ENCODE measurements at places on chromosomes 2 and 18.
A peak's percentile ranks its signal among the peaks of the same experiment; 100 is the strongest.

- no peak for DNase-seq
These were observed 147.9 kb downstream of the TNS1 start for GRCh38 chr2:217854684-217855420.

GRCh38 chr18:26705757-26706156 lies 157.4 kb upstream of the KCTD1 start:
- no peak for DNase-seq

DNA sequence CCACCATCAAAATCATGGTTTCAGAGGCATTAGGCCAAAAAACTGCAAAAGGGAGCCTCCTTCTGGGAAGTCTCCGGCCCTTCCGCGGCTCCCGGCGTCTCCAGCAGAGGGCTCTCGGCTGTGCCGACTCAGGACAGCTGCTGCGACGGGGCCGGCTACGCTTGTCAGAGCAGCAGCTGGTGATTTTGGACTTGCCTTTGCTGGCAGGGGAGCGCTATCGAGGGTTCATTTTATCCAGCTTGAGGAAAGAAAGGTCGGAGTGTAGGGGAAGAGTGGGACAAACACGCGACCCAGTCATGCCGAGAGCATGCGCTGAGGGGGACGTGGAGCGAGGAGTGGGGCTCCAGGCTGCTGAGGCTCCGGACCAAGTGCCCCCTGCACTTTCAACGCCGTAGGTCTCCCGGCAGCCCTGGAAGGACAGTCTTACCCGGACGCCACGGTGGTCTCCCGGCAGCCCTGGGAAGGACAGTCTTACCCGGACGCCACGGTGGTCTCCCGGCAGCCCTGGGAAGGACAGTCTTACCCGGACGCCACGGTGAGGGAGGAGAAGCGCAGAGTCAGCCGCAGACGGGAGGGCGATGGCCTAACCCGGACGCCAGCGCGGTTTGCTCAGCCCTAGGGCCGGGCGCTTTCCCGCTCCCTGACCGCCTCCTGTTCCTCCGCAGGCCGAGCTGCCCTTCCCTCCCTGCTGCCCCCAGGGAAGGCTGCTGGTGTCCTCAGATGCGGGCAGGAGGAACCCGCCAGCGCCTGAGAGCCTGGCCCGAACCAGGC lies 21.7 kb downstream of the DDX18 start:
- DNase-seq = peak; percentile 33

DNA sequence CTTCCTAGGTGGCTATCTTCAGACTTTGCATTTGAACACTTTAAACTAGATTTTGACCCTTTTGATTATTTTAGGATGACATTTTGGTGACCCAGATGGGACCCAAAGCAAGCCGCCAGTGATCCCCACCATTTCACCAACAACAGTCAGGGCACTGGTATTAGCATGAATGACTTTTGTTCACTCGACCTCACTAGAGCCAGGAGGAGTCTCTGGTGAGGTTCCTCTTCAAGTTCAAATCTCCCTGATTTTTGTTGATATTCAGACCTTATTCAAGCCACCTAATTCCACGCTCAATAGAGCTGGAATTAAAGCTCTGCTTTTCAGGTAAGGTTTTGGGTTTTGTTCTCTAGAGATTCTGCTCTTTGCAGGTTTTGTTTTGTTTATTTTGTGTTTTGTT lies 202.3 kb downstream of the MREG start:
- no peak for DNase-seq

DNA sequence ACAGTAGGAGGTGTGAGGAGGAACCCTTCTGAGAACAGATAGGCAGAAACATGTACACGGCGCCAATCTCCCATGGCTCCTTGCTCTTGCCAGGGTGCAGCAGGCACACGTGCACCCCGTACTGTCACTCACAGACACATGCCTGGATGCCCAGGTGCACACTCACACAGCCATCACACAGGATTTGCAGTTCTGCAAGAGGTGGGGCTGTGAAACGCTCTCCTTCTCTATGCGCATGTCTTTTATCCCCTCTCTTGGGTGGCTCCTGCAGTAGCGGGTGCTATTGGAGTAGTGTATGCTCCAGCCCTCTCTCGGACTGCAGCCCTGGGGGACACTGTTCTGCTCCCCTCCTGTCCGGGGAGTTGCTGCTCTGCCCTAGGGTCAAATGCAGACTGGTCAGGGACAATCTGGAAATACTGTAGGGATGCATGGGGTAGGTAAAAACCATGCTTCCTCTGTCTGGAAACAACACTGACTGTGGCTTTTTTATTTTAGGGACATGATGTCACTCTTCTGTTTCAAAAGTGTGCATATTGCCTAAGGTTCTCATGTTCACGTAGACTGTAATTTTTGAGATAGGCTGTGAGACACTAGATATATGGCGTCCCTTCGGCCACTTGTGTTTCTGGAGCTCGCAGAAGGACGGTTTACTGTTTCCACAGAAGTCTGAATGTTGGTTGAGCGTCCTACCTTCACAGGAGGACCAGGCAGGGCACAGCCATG lies 118.5 kb downstream of the PRKCE start:
- DNase-seq = no peak

GRCh38 chr2:240970104-240970503 lies 28.3 kb upstream of the SNED1 start:
- no peak for DNase-seq

GRCh38 chr18:13496691-13497281 lies 229.6 kb downstream of the FAM210A start:
- no peak for DNase-seq

DNA sequence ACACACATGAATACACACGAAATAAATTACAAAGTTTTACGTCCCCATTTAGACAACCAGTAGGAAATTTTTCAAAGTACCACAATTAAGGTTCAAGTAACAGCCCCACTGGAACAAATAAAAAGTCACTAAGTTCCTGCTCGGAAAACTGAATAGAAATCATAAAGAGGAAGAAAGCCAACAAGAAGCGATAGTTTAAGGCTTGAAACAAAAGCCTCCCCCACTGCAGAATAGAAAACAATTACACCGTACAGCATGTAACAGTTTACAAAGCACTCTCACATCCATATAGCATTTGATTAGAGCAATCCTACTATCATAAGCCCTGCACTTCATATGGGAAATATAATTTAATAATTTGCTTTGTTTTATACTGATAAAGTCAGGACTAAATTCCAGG lies 15.5 kb downstream of the KLF7 start:
- DNase-seq = no peak

DNA sequence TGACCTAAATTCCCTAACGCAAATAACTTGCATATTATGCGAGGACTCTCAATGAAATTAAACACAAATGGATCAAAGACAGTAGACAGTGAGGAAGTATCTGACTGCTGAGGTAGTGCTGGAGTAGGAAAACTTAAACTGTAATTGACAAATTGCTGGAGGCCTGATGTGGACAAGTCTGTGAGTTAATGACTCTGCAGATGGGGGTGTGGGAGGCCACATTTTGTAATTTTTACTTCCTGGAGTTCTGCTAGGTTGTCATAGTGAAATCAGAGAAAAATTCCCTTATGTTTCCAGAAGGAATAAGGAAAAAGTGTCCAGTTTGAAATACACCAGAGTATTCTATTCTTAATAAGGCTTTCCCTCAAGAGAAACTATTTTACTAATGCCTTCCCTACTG lies 333.0 kb upstream of the CNTNAP5 start:
- no peak for DNase-seq

DNA sequence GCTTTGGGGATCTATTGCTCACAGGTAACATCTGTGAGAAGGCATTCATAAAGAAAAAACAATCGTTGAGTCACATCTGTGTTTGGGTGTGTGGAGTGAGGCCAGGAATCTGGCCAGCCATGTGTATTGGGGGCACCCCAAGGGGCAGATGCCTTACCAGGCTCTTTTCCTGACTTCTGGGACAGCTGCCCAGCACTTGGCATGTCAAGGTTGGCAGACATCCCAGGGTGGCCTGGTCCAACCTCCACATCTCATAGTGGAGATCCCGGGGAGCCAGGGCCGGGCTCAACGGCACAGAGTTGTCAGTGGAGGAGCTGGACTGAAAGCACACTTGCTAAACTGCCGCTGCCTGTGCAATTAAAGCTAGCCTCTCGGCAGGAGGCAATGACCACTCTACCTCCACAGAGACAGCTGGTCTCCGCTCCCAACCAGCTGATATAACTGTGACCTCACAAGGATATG lies 75.3 kb upstream of the MGAT4A start:
- DNase-seq = peak; percentile 45

- DNase-seq = no peak
These were observed 20.3 kb downstream of the SALL3 start for GRCh38 chr18:78999939-79000338.

DNA sequence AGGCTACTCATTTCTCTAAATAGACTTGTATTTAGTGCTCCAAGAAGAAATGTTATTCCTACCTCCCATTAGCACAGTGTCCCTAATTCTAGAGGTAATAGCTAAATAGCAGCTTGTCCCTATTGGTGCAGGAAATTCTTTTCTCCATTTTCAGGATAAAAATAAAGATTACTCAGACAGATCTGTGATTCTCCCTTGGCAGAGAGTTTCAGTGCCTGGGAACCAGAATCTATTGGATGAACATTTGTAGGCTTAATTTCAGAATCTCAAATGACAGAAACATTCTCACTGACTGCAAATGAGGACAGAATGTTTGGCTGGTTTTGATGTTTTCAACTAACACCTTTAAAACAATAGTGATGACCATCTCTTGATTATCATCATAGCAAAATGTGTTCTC lies 33.3 kb upstream of the LGALSL start:
- no peak for DNase-seq

DNA sequence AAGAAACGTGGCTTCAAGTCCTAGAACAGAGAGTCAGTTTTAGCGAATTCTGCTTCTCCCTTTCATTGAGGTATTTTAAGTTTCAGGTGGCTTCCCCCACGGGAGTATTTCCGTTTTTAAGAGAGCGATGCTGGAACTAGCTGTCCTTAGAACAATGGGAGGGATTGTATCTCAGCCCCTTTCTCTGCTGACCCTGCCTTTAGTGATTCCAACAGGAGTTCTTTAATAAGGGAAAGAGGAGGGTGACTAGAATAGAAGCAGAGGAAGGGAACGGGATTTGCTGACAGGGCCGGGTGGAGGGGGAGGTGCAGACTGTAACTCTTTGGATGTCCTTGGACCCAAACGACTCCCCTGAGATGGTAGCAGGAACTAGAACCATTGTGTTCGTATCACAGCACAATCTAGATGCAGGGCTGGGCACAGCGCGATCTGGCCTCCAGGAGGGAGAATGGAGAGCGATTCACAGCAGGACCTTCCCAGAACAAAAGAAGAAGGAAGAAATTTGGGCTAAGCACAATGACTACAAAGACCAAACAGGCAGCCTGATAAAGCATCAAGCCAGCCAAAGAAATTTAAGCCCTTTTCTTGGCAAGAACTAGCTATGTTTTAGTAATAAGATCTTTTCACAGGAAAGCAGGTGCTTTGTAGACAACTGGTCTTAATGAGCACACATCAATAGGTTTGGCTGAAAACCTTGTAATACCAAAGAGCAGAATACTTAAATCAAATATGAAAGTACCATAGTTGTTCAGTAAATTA lies 15.8 kb upstream of the RTTN start:
- DNase-seq = peak; percentile 30

GRCh38 chr2:46548103-46548486 lies 68.7 kb downstream of the TMEM247 start:
- DNase-seq = no peak

- no peak for DNase-seq
These were observed 50.4 kb upstream of the RAPH1 start for GRCh38 chr2:203585516-203585915.

GRCh38 chr2:172105471-172106107 lies 2.9 kb upstream of the DLX2 start:
- DNase-seq = no peak

GRCh38 chr2:236284208-236284607 lies 20.0 kb upstream of the ASB18 start:
- DNase-seq = no peak

- no peak for DNase-seq
These were observed 1200.6 kb upstream of the PIK3C3 start for GRCh38 chr18:40754477-40754876.

GRCh38 chr2:114661971-114662939 lies 219.8 kb downstream of the DPP10 start:
- DNase-seq = peak; percentile 23

DNA sequence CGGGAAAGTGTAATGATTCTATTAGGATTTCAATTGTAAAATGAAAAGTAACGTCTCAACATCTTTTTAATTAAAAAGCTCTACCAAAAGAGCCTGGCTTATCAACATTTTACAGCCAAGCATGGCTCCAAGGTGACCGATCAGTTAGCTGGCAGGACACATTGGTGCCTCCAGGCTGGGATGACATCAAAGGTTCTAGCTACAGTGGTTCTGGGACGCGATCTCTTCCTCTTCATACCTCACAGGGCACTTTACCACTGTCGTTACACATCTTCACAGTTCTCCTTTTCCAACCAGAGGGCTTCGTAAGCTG lies 693 bp downstream of the ORC2 start:
- no peak for DNase-seq

DNA sequence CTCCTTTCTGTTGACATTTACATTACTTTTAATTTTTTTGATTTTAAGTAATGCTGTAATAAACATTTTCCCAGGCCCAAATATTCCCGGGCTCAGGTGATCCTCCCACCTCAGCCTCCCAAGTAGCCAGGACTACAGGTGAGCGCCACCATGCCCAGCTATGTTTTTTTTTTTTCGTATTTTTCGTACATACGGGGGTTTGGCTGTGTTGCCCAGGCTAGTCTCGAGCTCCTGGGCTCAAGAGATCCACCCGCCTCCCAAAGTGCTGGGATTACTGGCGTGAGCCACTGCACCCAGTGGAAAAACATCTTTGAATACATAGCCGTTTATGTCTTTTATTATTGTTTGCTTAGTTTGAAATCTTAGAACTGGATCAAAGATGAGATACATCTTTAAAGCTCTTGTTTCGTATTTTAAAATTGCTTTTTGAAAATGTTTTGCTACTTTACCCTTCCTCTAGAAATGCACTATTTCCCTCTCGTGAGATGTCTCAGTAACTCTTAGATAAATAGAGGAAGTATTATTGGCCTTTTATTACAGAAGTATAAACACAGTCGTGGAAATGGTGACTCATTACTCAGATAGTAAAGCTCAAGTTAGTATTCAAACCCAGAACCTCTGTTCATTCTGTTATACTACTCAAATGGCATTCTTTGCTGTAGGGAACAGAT lies 2.4 kb downstream of the SMCHD1 start:
- DNase-seq = no peak

DNA sequence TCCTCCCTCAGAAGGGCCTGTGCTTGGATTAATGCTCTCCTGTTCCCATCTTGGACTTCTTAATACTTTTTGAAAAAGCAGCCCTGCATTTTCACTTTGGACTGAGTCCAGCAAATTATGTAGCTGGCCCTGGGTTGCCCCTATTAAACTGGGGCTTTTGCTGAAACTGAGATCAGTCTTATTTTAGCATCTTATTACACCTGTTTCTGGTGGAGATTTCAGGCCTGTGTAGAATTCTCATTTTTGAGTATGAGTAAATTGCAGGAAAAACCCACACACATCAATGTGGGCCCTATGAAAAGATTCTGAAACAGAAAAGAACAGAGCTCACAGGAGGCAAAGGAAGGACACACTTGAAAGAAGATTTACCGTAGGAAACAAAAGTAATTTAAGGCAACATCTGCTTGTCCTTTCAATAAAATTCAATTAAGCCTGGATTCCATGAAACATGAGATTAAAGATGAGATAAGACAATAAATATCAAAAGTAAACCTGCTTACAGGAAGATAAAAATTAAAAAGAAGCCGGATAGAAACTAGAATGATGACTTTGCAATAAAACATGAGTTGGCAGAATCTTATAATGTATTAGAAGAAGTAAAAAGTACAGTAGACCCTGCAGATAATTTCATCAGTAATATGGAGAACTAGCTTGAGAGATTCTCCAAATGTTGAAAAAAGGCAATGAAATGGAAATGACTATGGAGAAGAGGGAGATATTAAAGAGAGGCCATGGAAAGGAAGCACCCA lies 90.7 kb upstream of the GCFC2 start:
- no peak for DNase-seq

GRCh38 chr2:199985625-199986207 lies 30.3 kb downstream of the MAIP1 start:
- peak; percentile 10 for DNase-seq
